ENCODE measurements at places on chromosomes 6 and 20. TPM values are rescaled to one million over a fixed set of nuclear protein-coding genes. Genes with fewer than 3 reads are reported as not detected.

Gene TMEM217
- total RNA-seq, result not detected

Gene C6orf52
- total RNA-seq, result 3.2 TPM

Gene PACRG
- total RNA-seq, result 28.6 TPM

Gene MEP1A
- 0.43 TPM for total RNA-seq

Gene MUCL3
- 168 TPM for total RNA-seq

- no peaks in the 10 kb centered on the region for H3K27me3 ChIP-seq
- DNase-seq, result peak; percentile 64
- peaks cover 8% of the 10 kb centered on the region for H3K36me3 ChIP-seq
Observed at GRCh38 chr6:43129434-43130194, 41.5 kb upstream of the SRF start.

DNA sequence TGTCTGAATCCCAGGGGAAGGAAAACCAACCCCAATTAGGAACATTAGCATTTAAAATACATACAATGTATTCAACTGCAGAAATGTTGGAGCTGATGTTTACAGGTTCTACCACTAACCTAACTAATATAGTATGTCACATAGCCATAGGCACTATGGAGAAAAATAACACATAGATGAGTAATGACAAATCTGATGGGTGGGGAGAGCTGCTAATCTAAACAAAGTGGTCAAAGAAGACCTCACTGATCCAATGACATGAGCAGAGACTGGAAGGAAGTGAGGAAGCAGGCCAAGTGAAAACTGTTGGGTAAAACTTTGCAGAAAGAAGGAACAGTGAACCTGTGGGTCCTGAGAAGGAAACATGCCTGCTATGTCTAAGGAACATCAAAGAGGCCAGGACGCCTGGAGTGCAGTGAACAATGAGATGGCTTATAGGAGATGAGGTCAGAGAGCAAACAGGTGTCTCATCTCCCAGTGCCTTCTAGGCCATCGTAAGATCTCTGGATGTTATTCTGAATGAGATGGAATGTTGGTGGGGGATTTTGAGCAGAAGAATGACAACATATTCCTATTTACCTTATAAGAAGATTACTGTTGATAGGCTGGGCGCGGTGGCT is 135.7 kb downstream of the ALDH8A1 start:
- no peaks in the 10 kb centered on the region for H3K4me1 ChIP-seq
- no peak overlapping the region for H3K4me3 ChIP-seq
- H3K36me3 ChIP-seq, result no peaks in the 10 kb centered on the region
- DNase-seq, result no peak
- H3K27ac ChIP-seq, result no peak overlapping the region

DNA sequence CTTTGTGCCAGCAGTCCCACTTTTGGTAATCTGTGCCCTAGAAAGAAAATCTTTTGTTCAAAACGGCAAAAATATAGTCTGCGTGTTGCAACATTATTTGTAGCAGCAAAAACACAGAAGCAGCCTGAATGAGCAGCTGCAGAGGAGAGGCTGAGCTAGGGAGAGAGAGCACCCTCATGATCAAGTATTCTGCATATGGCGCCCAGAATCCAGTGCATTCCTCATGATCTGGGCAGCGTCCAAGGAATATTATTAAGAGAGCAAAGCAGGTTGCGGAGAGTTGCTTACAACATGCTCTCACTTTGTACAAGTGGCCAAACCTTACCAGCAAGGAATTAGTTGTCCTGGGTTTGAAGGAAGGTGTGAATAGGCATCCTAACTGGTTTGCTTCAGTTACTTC is 25.9 kb downstream of the KIZ start:
- H3K4me3 ChIP-seq, result no peak overlapping the region
- H3K36me3 ChIP-seq, result peaks cover 44% of the 10 kb centered on the region
- no peaks in the 10 kb centered on the region for H3K27me3 ChIP-seq
- H3K27ac ChIP-seq, result no peak overlapping the region
- no peaks in the 10 kb centered on the region for H3K4me1 ChIP-seq

DNA sequence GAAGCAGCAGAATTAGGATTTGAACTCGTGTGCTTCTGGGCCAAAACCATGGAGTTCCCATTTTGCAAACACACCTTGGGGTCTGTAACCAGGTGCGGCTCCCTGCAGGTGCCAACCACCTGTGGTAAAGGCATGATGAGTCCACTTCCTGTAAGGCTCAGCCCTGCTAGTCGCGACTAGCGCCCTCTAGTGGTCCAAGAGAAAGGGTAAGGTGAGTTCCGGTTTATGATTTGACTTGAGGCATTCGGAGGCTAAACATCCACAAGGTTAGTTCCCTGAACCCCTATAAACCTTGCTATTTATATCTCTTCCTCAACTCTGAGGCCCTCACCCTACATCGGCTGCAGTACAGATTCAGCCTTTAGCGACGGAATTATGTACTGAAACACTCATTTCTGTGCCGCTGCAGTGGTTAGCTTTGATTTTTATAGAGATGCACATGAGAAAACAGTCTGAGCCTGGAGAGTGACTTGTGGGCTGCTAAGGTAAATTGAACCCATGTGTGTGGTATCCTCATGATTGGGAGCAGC is 173.4 kb downstream of the PLCB1 start:
- DNase-seq, result peak; percentile 73
- H3K4me1 ChIP-seq, result no peaks in the 10 kb centered on the region
- no peak overlapping the region for H3K27ac ChIP-seq
- no peak overlapping the region for H3K4me3 ChIP-seq

DNA sequence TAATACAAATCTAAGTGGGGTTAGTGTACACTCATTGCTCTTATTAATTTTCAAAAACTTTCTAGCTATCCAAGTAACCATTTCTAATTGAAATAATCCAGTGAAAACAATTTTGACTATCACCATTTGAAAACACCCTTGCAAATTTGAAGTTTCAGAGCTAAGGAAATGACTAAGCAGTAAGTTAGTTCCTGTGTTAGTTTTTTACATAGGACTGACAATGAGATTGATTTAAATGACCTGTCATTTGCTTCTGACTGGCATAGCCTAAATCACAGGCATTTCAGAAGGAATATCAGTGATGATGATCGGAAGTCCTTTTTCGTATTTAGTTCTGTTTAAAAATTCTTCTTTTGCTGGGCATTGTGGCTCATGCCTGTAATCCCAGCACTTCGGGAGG is 27.0 kb downstream of the STK4 start:
- peaks cover 42% of the 10 kb centered on the region for H3K36me3 ChIP-seq
- peaks cover 43% of the 10 kb centered on the region for H3K4me1 ChIP-seq
- no peak overlapping the region for H3K4me3 ChIP-seq
- DNase-seq, result no peak

DNA sequence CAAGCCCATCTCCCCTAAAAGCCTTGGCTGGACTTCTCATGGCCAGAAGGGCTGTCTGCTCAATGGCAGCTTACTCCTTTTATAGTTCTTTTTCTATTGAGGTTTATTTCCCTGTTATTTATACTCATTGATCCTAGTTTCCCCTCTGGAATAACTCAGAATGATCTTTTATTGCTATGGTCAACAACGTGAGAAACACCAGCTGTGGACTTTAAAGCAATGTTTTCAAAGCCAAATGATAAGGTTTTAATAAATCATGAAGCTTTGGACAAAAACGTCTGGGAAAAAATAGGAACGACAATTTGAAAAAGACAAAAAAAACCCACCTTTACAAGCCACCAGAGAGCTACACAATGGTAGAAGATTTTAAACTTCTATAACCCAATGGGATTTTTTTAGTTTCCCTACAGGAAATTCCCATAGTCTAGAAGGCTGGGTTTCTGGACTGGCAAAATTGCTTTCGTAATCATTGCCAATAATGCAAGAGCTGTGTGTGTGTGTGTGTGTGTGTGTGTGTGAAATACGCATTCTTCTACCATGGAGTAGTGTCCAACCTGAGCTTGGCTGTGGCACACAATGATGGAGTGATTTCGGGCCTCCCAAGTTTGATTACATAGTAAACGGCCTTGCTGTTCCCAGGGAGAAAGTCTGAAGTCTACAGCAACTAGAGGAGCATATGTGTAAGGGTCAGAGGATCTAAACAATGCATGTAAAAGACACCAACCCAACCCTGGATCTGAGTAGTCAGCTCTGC is 396.0 kb downstream of the SYNE1 start:
- H3K36me3 ChIP-seq, result peaks cover 30% of the 10 kb centered on the region
- no peaks in the 10 kb centered on the region for H3K27me3 ChIP-seq
- no peak overlapping the region for H3K4me3 ChIP-seq
- H3K27ac ChIP-seq, result no peak overlapping the region

GRCh38 chr6:20933057-20933788 is 399.0 kb downstream of the CDKAL1 start:
- no peaks in the 10 kb centered on the region for H3K27me3 ChIP-seq
- no peak for DNase-seq
- H3K4me3 ChIP-seq, result no peak overlapping the region
- no peaks in the 10 kb centered on the region for H3K36me3 ChIP-seq

GRCh38 chr20:13277663-13278295 is 56.7 kb downstream of the ISM1 start:
- no peak overlapping the region for H3K4me3 ChIP-seq
- no peaks in the 10 kb centered on the region for H3K4me1 ChIP-seq
- no peak for DNase-seq
- no peak overlapping the region for H3K27ac ChIP-seq
- H3K27me3 ChIP-seq, result no peaks in the 10 kb centered on the region
- H3K36me3 ChIP-seq, result no peaks in the 10 kb centered on the region

- no peaks in the 10 kb centered on the region for H3K36me3 ChIP-seq
- no peaks in the 10 kb centered on the region for H3K27me3 ChIP-seq
- H3K4me3 ChIP-seq, result no peak overlapping the region
- H3K27ac ChIP-seq, result no peak overlapping the region
- H3K4me1 ChIP-seq, result no peaks in the 10 kb centered on the region
- no peak for DNase-seq
Observed at GRCh38 chr6:143958839-143959399, 49.1 kb downstream of the PLAGL1 start.

DNA sequence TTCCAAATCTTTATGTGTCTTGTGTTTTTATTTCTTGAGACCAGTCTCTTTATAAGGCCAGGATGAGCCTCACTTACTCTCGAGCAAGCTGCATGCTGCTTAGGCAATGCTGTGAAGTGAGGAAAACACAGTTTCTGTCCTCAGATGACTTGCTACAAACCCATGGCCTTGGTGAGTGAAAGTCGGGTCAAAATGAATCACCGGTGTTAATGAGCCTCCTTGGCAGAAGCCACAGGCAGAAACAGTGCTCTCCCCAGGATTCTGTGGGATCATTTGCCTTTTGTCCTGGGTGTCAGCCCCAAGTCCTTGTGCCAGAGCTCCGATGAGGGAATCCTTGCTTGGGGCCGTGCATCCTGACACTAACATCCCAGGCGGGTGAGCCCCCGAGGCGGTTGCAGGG is 482.5 kb downstream of the QKI start:
- no peak overlapping the region for H3K27ac ChIP-seq
- no peaks in the 10 kb centered on the region for H3K36me3 ChIP-seq
- H3K4me1 ChIP-seq, result no peaks in the 10 kb centered on the region
- H3K27me3 ChIP-seq, result no peaks in the 10 kb centered on the region
- H3K4me3 ChIP-seq, result no peak overlapping the region
- no peak for DNase-seq

DNA sequence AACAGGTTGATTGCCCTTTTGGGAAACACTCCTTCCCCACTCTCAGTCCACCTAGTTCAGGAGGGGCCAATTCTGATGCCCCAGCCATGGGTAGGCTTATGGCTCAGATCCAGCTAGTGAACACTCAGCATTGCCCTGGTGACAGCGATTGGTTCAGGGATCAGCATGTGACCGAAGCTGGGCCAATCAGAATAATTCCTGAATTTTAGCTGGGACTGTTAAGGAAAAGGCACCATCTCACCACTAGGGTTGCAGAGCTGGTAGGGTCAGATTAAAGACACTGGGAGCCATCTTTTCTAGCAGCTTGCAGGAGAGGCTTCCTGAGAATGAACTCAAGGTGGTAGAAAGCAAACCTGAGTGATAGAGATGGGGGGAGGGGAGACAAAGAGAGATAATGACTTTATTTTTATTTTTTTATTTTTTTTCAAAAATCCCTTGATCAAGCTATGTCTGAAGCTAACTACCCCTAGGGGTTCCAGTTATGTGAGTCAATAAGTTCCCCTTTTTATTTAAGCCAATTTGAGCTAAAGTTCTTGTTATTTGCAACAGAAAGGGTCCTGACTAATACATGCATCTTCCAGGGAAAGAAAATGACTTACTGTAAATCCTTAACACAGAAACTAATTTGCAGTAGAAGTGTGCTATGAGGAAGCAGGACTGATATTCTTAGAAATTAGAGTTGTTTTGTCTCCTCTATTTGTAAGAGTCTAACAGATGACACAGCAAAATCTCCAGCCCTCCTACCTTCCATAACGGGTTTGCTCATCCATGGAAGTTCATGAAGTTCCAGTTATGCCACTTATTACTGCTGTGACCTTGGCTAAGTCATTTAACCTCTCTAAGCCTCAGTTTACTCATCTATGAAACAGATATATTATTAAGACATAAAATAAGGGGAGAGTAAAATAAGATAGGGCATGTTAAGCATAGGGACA is 44.7 kb downstream of the EYA2 start:
- no peaks in the 10 kb centered on the region for H3K4me1 ChIP-seq
- no peak overlapping the region for H3K27ac ChIP-seq
- H3K27me3 ChIP-seq, result no peaks in the 10 kb centered on the region
- no peak for DNase-seq

- peaks cover 3% of the 10 kb centered on the region for H3K4me1 ChIP-seq
- H3K4me3 ChIP-seq, result no peak overlapping the region
- no peaks in the 10 kb centered on the region for H3K27me3 ChIP-seq
- no peak overlapping the region for H3K27ac ChIP-seq
- H3K36me3 ChIP-seq, result no peaks in the 10 kb centered on the region
Observed at GRCh38 chr20:34190679-34191090, 50.5 kb upstream of the ASIP start.

- no peaks in the 10 kb centered on the region for H3K27me3 ChIP-seq
- no peaks in the 10 kb centered on the region for H3K4me1 ChIP-seq
- no peak overlapping the region for H3K27ac ChIP-seq
- H3K4me3 ChIP-seq, result no peak overlapping the region
- no peaks in the 10 kb centered on the region for H3K36me3 ChIP-seq
- DNase-seq, result no peak
Observed at GRCh38 chr6:20985821-20986220, 451.6 kb downstream of the CDKAL1 start.

GRCh38 chr20:53914781-53915445 is 155.5 kb downstream of the BCAS1 start:
- DNase-seq, result no peak
- no peaks in the 10 kb centered on the region for H3K36me3 ChIP-seq
- peak overlapping the region; percentile 62 for H3K4me3 ChIP-seq
- no peaks in the 10 kb centered on the region for H3K27me3 ChIP-seq
- H3K27ac ChIP-seq, result peak overlapping the region; percentile 86
- H3K4me1 ChIP-seq, result peaks cover 15% of the 10 kb centered on the region

DNA sequence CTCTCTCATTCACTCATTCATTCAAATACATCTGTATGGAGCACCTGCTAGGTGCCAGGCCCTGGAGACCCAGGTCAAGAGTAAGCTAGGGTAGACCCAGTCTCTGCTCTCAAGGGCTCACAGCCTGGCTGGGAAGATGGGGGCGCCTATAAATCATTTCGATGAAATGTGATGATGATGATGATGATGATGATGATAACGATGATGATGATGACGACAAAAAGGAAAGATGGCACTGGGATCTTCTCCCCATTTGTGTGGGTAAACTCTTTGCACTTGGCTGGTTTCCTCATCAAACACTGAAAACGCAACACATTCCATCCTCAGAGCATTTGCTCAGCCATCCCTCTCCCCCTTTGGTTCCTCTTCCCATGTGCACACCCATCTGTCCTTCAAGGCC is 188.0 kb upstream of the CDYL start:
- H3K36me3 ChIP-seq, result no peaks in the 10 kb centered on the region
- H3K27me3 ChIP-seq, result no peaks in the 10 kb centered on the region
- no peak for DNase-seq
- H3K27ac ChIP-seq, result no peak overlapping the region
- no peak overlapping the region for H3K4me3 ChIP-seq
